Fibroblast of the aortic adventitia (primary cell): ENCODE measurements at places on chromosomes 4 and X. TPM values are rescaled to one million over a fixed set of nuclear protein-coding genes. Genes with fewer than 3 reads are reported as not detected.

The ARMCX2 gene
- total RNA-seq: 45.3 and 68.5 TPM in 2 replicates

The MAGEE2 gene
- not detected in 2 replicates for total RNA-seq

The RNF128 gene
- 0.82 and 12.6 TPM in 2 replicates for total RNA-seq

The TTC29 gene
- total RNA-seq: 0.81 TPM in 1 of 2 replicates, not detected in the other

The SH3RF1 gene
- total RNA-seq: 47.5 and 57.8 TPM in 2 replicates
